ENCODE measurements at places on chromosomes 12 and 14.

GRCh38 chr14:104307627-104308401 lies 169.4 kb downstream of the KIF26A start:
- DNase-seq, result no peak
- no peak overlapping the region for H3K27ac ChIP-seq
- H3K4me3 ChIP-seq, result no peak overlapping the region
- H3K36me3 ChIP-seq, result no peaks in the 10 kb centered on the region
- H3K4me1 ChIP-seq, result no peaks in the 10 kb centered on the region

DNA sequence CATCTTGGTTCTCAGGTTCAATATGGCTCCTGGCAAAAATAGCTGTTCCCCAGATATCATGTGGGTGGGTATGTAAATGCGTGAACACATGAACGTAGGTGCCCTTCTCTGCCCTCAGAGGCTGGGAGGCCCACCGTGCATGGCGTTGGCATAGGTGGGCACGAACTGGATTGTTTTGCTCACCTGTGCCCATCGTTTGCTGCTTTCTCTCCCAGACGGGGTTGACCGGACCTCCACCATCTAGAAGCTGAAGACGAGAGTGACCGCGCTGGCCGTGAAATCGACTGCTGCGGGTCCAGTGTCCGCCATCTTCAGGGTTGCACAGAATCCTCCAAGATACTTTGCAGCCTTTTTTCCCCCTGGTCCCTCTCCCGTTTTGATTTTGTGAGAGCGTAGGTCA lies 113.9 kb downstream of the GCH1 start:
- H3K4me3 ChIP-seq, result no peak overlapping the region
- peak overlapping the region; percentile 97 for H3K27ac ChIP-seq
- no peaks in the 10 kb centered on the region for H3K27me3 ChIP-seq
- peaks cover 69% of the 10 kb centered on the region for H3K36me3 ChIP-seq

DNA sequence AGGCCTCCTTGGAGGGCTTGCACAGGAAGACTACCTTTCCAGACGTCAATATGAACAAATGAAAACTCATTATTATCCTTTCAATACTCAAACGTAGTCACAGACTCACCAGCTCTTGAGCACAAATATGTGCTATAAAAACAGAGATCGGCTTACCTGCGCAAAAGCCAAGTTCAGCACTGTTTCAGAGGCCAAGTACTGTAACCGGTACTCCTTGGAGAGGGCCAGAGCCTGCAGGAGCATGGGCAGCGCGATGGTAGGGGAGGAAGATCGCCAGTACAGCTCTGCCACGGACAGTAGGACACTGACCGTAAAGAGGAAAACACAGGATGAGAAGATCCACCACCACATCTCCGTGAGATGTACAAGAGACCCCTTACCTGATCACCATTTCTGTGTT lies 21.6 kb upstream of the CAMKK2 start:
- no peak overlapping the region for H3K4me3 ChIP-seq
- no peaks in the 10 kb centered on the region for H3K27me3 ChIP-seq
- H3K4me1 ChIP-seq, result peaks cover 21% of the 10 kb centered on the region
- DNase-seq, result no peak
- no peak overlapping the region for H3K27ac ChIP-seq

- no peak overlapping the region for H3K27ac ChIP-seq
- H3K36me3 ChIP-seq, result no peaks in the 10 kb centered on the region
- H3K4me3 ChIP-seq, result no peak overlapping the region
- peaks cover 5% of the 10 kb centered on the region for H3K4me1 ChIP-seq
- DNase-seq, result no peak
Measured at GRCh38 chr12:94874518-94875302, 128.8 kb downstream of the NDUFA12 start.

GRCh38 chr12:95412482-95413311 lies 61.3 kb upstream of the METAP2 start:
- H3K27me3 ChIP-seq, result no peaks in the 10 kb centered on the region
- H3K36me3 ChIP-seq, result no peaks in the 10 kb centered on the region
- DNase-seq, result peak; percentile 84
- H3K27ac ChIP-seq, result peak overlapping the region; percentile 100
- 0 out of 2 replicates have a peak overlapping the region, but pooled peaks have one; percentile 5 for H3K4me3 ChIP-seq

DNA sequence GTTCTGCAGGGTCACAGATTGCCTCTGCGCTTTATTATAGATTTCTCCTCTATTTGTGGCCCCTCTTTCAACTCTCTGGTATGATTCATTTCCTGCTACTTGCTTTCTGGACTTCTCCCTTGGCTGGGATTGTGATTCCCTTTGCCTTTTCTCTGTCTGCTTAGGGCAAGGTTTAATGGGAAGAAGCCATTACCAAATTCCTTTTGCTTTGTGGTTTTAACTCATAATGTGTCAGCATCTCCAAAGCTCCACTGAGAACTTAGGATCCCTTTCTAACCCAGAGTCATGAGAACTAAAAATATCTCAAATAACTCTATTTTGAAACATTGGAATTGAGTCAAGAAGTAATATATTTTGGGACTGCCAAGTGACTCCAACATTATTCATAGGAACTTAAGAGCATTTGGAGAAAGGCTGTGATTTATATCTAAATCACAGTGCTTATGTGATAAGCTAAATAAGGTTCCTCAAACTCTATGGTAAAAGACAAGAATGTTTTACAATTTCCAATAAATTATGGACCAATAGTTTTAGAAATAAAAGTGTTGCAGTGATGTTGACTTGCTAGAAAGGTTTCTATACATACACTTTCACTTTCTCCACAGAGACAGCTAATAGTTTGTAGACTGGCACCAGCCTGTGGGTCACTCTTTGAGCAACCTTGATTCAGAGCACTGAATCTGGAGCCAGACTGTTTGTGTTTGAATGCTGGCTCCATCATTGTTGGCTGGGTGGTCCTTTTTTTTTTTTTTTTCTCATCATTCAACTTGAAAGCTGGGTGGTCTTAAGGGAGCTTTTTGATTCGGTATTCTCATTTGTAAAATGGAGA lies 93.9 kb downstream of the DACT1 start:
- no peaks in the 10 kb centered on the region for H3K36me3 ChIP-seq
- H3K4me3 ChIP-seq, result no peak overlapping the region
- no peaks in the 10 kb centered on the region for H3K4me1 ChIP-seq
- no peak overlapping the region for H3K27ac ChIP-seq
- DNase-seq, result no peak
- no peaks in the 10 kb centered on the region for H3K27me3 ChIP-seq

- no peak for DNase-seq
- H3K27ac ChIP-seq, result no peak overlapping the region
- no peaks in the 10 kb centered on the region for H3K36me3 ChIP-seq
- peaks cover 10% of the 10 kb centered on the region for H3K4me1 ChIP-seq
Measured at GRCh38 chr12:89185181-89185580, 167.1 kb downstream of the DUSP6 start.

- no peak overlapping the region for H3K4me3 ChIP-seq
- no peaks in the 10 kb centered on the region for H3K4me1 ChIP-seq
- H3K27me3 ChIP-seq, result no peaks in the 10 kb centered on the region
- DNase-seq, result no peak
- peaks cover 78% of the 10 kb centered on the region for H3K36me3 ChIP-seq
Measured at GRCh38 chr12:95304673-95305198, 87.1 kb downstream of the VEZT start.

- H3K27me3 ChIP-seq, result no peaks in the 10 kb centered on the region
- H3K4me1 ChIP-seq, result no peaks in the 10 kb centered on the region
- H3K27ac ChIP-seq, result no peak overlapping the region
- H3K36me3 ChIP-seq, result peaks cover 13% of the 10 kb centered on the region
Measured at GRCh38 chr14:50718949-50719348, 50.8 kb upstream of the SAV1 start.

- no peak overlapping the region for H3K27ac ChIP-seq
- H3K4me3 ChIP-seq, result no peak overlapping the region
- DNase-seq, result no peak
- H3K4me1 ChIP-seq, result peaks cover 3% of the 10 kb centered on the region
- no peaks in the 10 kb centered on the region for H3K36me3 ChIP-seq
Measured at GRCh38 chr12:76591476-76591875, 31.9 kb upstream of the OSBPL8 start.

DNA sequence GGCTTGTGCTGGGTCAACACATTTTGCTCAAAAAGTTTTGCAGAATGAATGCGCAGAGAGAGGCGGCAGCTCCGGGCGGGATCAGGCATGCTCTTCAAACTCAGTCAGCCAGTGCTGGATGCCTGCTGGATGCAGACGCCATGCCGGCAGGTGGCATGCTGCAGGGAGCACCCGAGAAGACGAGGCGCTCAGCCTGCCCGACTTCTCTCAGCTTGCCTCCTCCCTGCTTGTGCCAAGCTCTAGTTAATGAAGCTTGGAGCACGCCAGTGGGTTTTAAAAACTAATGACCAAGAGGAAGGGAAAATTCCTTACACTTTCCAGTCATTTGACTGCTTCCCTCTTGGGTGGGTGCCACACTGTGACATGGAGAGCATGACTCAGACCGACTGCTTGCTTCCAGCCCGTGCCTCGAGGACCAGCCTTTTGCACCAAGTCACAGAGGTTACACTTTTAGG lies 39.8 kb downstream of the SLC24A4 start:
- no peaks in the 10 kb centered on the region for H3K27me3 ChIP-seq
- H3K27ac ChIP-seq, result no peak overlapping the region
- no peaks in the 10 kb centered on the region for H3K36me3 ChIP-seq
- no peak overlapping the region for H3K4me3 ChIP-seq
- H3K4me1 ChIP-seq, result no peaks in the 10 kb centered on the region
